T-helper 2 cell (primary cell): ENCODE measurements at places on chromosomes 7 and 10.

GRCh38 chr7:159107161-159107892 is 37.3 kb downstream of the VIPR2 start:
- no peak for DNase-seq

- no peak for DNase-seq
These were observed 185.1 kb downstream of the NXPH1 start for GRCh38 chr7:8618441-8619070.

- no peak for DNase-seq
These were observed 16.4 kb downstream of the KMT2E start for GRCh38 chr7:105030447-105030846.

DNA sequence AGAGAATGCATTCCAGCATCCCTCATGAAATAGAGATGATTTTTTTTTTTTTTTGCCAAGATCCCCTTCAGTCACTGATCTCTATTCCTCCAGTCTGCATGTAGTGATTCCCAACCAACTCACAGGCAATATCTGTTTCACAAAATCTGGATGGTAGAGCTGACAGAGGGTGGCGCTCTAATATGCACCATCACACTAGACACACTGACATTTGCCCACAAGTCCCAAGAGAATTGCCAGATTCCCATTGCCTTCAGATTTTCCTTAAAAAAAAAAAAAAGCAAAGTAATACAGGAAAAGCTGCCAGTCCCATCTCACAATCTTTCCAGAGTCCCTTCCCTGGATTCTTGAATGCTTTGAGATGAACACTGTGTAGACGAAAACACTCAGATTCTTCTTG is 301.0 kb downstream of the SORCS1 start:
- DNase-seq: no peak

DNA sequence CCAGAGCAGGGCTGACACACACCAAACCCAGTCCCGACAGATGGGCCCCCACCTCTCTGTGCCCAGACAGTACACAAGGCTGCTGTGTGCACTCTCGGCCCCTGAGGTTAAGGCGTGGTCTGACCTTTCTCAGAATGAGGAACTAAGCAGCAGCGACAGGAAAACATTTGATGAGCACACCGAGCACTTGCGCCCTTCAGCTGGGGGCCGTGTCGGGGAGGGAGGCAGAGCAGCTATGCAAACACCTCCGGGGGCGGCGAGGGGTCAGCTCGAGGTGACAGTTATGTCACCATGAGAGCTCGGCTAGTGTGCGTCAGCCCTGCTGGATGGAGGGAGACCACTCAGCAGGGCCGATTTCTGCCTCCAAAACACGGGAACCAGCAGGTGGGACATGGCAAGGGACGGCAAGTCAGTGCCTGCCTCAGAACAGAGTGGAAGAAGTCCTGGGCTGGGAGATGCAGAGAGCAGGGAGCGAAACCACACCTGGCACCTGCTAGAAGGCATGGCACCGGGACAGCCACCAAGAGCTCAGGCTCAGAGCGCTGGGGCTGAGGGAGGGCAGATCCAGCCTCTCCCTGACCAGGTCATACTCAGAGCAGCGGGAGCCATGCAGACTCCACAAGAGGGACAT is 57.4 kb downstream of the CHST15 start:
- DNase-seq: no peak

GRCh38 chr7:157729566-157729965 is 392.8 kb downstream of the DNAJB6 start:
- DNase-seq: no peak

GRCh38 chr7:70014472-70015177 is 416.4 kb downstream of the AUTS2 start:
- DNase-seq: no peak

DNA sequence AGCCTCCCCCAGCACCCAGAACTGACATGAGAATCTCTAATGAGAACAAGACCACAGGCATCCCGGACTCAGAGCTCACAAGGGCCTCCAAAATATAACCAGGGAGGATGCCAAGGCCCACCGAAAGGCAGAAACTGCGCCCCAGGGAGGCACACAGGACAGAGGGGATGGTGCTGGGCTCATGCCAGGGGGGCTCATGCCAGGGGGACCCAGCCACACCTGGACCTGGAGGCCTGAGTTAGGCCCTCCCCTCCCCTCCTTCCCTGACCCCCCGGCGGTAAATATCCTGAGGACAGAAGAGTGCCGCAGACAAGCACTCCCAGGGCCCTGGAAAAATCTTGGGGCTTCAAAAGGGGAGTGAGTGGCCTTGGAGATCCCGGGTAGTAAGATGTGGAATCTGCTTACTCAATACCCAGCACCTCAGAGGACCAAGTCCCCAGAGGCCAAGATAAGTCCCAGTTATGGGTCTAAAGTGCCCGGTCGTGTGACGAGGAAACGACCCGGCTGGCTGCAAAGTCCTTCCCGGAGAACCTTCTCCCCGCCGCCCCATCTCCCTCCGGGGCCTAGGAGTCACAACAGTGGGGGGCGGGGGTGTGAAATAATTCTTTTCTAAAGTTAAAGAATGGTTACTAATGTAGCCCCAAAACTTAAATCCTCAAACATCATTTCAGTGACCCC is 11.9 kb downstream of the PDGFA start:
- no peak for DNase-seq

DNA sequence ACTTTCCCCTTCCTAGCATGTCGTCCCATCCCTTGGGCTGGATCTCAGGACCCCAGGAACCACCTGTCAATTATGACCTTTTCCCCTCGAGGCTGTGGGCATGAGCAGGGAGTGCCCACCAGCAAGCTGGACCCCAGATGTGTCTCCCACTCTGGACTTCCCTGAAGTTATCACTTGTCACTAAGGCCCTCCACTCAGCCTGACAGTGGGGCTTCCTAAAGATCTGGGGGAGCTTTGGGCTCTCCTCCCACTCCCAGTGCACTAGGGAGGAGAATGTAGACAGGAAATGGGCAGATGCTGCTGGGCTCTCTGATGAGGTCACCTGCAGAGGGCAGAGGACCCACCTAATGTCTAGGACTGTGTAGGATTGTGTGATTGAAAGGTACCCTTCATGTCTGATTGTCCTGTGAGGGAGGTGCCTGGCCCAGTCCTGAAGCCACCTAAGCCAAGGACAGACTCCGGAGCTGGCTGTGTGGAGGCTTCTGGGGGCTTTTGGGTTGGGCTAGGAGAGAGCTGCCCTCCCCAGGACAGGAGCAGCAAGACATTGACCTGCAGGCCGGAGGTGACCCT is 18.7 kb downstream of the MYO1G start:
- DNase-seq: no peak

DNA sequence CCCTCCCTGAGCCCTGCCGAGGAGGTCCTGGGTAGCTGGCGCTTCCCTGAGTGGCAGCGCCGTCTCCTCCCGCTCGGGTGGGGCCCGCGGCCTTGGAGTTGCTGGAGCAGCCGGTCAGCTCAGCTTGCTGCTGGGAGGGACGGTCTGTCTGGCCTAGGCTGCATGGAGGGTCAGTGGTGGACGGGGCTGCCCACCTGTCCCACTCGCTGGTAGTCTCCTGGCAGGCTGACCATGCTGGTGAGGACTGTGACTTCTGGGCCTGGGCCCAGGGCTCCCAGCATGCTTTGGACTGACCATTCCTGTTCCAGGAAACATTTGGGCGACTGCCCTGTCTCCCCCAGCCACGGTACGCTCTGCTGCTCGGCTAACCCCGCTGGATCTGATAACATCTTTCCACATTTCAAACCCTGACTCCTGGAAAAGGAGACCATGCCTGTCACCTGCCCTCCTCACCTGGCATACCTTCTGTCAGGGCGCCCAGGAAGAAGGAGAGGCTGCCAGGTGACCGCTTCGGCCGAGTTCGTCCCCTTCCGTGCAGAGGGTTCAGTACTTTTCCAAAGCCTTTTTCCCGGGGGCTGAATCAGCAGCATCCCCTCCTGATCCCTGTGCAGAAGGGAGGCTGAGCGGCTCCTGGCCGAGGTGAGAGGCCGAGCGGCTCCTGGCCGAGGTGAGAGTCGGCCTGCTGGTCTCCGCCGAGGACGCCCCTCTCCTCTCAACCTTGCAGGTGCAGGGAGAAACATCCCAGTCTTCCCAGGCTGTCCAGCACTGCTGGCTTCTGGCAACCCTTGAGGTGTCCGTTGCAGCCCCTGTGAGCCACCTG is 43.4 kb downstream of the FAM20C start:
- DNase-seq: no peak

GRCh38 chr10:130358981-130359650 is 222.9 kb downstream of the GLRX3 start:
- DNase-seq: no peak

GRCh38 chr10:68633816-68634466 is 73.8 kb downstream of the TET1 start:
- no peak for DNase-seq

GRCh38 chr7:1855725-1856160 is 185.7 kb downstream of the ELFN1 start:
- no peak for DNase-seq

- DNase-seq: no peak
These were observed 126.6 kb upstream of the PARD3 start for GRCh38 chr10:34941471-34942357.

DNA sequence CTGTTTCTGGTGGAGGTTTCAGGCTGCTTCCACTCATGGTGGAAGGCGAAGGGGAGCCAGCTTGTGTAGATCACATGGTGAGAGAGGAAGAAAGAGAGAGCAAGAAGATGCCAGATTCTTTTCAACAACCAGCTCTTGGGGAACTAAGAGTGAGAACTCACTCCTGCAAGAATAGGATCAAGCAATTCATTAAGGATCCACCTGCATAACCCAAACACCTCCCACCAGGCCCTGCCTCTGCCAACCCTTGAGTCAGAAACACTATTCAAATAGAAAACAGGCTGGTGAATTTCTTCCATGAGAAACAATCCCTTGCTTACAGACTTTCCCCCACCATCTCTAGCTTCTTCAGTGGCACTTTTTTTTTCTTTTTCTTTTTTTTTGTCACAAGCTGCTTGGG is 317.2 kb downstream of the GPR158 start:
- DNase-seq: no peak

DNA sequence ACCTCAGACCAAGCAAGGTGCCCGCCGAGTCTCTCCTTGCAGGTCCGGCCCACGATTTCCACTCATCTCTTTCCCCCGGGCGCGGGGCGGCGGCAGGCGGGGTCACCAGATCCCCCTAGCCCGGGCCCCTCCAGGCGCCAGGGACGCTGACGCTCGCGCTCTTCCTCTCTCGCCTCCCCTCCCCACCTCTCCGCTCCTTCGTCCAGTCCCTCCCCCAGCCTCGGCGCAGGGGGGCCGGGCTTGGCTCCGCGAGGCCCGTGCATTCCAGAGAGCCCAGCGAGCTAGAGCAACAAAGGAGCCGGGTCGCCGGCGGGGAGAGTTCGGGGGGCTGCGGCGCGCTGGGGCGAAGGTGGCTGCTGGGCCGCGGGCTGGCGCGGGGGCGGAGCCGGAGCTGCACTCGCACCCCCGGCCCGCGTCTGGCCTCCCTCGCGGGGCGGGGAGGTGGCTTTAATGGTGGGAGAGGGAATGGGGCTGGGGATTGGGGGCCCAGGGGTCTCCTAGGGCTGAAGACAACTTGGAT is at the start of gene SMO:
Gene SMO, plus strand, starts transcription at position 262 of the 520 bp plus-strand sequence. CDS start 519 bp downstream, outside the sequence.
- no peak for DNase-seq

GRCh38 chr7:105799006-105799405 is 77.4 kb downstream of the ATXN7L1 start:
- no peak for DNase-seq

DNA sequence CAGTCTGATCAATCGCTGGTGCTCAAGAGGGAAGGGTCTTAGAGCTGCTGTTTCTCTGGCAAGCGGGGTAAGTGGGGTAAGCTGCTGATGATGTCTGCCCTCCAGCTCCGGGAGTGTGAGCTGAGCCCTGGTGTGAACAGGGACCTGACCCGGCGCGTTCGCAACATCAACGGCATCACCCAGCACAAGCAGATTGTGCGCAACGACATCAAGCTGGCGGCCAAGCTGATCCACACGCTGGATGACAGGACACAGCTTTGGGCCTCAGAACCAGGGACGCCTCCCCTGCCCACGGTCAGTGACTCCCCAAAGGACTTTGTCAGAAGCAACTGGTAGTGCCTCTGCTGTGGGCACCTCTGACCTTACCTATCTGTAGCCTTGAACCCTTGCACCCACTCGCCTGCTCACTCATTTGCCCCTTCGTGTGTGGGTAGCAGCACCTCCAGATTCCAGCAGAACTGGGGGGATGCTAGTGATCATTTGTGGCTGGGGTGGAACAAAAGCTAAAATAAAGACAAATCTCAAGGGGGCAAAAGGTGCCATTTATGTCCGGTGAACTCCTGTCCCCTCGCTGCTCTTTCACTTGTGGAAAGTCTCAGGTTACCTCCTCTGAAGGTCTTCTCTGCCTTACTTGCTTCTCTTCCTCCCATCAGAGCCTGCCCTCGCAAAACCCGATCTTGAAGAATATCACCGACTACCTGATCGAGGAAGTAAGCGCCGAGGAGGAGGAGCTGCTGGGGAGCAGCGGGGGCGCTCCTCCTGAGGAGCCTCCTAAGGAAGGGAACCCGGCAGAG is 3.2 kb downstream of the UFSP1 start:
- DNase-seq: no peak

DNA sequence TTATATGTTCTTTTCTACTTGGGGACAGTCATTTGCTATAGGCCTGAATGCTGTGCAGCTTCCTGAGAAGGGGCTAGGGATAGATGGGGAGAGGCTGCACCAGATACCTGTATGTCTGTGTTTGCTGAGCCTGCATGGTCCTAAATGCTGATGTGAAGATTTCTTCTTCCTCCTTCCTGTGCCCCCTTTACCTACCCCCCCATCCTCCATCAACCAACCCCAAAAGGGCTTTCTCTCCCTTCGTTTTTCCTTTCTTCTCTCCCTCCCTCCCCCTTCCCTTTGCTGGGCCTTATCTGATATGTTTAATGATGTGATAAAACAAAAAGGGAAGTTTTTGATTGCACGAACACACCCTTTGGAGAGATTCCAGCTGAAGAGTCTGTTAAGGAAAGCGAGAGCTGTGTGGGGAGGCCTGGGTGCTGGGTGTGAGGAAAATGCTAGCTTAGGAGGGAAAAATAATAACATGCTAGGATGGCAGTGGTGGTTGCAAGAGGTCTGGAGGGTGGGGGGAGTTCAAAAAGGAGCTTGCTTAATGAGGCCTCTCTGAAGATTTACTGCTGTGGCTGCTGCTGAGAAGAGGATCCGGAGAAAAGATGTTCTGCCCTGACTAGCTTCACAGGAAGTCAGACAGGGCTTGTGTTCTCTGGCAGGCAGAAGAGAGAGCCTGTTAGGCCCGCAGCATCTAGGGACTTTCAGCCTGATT is 101.8 kb downstream of the SAMD9 start:
- DNase-seq: peak; percentile 34

GRCh38 chr7:83832009-83832408 is 183.1 kb upstream of the SEMA3E start:
- DNase-seq: no peak

DNA sequence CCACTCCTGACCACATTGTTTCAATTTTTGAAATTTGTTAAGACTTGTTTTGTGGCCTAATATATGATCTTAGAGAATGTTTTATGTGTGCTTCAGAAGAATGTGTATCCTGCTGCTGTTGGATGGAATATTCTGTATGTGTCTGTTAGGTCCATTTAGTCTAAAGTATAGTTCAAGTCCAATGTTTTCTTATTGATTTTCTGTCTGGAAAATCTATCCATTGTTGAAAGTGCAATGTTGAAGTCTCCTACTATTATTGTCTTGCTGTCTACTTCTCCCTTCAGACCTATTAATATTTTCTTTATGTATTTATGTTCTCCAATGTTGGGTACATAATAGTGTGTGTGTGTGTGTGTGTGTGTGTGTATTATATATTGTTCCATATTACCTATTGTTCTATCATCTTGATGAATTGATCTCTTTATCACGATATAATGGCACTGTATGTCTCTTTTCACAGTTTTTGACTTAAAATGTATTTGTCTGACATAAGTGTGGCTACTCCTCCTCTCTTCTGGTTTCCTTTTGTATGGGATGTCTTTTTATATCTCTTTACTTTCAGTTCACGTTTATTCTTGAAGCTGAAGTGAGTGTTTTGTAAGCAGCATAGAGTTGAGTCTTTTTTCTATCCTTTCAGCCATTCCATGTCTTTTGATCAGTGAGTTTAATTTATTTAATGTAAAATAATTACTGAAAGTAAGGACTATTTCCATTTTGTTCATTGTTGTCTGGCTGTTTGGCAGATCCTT is 61.3 kb downstream of the AKR1D1 start:
- DNase-seq: no peak
